ENCODE measurements at places on chromosomes 2 and 18.

DNA sequence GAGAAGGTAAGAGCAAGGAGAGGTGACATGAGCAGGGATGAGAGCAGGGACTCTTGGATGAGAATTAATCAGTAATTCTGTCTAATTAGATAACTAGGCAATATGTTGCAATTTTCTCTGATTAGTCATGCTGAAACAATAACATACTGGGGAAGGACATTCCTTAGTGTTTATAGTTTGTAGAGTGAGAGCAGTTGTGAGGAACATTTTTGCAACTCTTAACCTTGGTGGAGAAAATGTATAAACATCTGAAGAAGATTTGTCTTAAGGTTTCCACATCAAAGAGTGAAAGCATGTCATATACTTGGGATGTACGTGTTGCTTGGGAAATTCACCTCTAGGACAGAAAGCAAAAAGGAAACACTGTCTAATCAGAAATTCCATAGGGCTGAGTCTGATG, 955.4 kb upstream of the FANCL start:
- no peak for DNase-seq

DNA sequence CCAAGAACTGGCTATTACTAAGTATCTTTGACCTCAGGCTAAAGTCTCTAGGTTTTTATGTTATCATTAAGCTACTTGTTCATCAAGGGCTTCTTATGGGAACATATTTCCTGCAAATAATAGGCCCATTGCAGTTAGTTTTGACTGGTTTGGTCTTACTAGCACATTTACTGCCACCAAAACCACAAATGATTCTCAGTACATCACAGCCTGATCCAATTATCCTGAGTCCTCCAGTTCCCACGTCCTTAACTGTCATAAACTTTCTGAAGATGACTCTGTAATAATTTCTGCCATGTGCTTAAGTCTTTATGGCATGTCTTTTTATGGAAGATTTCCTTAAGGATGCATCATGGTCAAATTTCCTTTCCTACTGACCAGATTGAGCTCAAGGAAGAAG, 123.3 kb upstream of the TANK start:
- DNase-seq, result no peak

DNA sequence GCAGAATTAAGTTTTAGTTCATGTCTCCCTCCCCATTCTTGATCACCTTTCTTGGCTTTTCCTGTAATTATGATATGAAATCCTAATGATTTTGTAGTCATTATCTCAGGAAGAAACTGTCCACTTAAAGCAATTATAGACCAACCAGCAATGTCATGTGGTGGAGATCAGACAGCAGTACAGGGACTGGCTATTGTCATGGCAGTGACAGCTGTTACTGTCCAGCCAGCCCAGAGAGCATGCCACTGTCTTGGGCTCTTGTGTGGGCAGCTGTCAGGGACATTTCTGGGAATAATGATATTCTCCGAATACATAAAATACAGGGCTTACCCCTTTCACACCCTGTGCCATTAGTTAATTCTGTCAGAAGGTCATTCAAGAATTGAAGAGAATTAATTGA, 355.3 kb upstream of the RAB12 start:
- DNase-seq, result no peak

- DNase-seq, result no peak
Measured at GRCh38 chr2:69890881-69891280, 2.9 kb upstream of the SNRNP27 start.

DNA sequence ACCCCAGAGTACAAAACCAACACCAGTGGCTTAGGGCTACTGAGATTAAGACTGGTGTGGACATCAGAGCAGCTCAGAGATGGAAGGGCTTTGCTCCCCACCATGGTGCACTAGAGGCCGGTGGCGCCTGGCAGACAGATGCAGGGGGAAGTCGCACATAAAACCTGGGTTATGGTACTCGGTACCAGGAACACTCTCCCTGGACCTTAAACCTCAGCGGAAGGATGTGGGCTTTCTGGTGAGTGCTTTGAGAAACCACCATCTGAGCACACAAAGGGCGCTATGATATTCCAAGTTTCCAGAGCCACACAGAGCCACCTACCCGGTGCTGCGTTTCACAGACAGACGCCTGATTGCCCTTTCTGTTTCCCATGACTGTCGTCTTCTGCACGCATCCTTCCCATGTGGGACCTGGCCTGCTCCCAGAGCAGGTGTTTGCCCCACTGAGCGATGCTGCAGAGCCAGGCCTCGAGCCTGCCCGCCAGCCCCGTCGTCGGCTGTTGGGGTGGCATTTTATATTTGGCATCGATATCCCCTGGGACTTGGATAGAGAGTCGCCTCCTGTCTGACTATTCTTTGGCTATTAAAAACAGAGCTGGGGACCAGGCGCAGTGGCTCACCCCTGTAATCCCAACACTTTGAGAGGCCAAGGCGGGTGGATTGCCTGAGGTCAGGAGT, 89.5 kb upstream of the ODC1 start:
- no peak for DNase-seq

DNA sequence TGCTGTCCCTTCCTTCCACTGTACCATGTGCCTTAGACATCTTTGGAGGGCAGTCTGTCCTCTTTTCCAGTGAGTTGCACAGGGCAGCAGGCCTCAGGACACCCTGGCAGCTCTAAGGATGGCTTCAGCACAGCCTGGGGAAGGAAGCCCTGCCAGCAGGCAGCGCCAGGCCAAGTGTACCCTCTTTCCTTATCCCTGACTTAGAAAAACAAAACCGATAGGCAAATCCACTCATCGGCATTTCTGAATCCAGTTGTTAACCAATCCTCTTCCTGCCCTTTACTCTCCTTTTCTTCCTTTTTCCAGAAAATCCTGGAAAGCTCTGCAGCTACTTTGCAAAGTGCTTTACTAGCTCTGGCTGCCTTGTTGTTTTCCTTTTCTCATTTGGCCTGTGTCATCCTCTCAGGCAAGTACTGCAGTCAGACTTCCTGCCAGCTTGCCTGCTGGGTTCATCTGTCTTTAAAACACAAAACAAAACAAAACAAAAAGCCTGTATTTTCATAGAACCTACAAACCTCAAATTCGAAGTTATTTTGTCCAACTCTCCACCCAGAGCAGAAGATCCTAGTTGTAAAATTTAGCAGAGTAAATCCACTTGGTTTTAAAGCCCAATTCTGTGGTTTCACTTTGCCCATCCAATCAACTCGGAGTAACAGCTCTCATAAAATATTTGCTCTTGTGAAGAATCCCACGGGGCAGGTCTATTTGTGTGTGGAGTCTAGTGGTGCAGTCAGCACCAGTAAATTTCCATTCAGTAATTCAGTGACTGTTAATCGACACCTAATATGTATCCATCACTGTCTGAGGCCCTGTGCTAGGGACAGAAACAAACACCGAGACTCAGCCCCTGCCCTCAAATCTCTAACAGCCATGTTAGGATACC, 45.2 kb downstream of the PCBP1 start:
- DNase-seq, result peak; percentile 77

- no peak for DNase-seq
Measured at GRCh38 chr2:104388296-104388695, 465.6 kb upstream of the POU3F3 start.

DNA sequence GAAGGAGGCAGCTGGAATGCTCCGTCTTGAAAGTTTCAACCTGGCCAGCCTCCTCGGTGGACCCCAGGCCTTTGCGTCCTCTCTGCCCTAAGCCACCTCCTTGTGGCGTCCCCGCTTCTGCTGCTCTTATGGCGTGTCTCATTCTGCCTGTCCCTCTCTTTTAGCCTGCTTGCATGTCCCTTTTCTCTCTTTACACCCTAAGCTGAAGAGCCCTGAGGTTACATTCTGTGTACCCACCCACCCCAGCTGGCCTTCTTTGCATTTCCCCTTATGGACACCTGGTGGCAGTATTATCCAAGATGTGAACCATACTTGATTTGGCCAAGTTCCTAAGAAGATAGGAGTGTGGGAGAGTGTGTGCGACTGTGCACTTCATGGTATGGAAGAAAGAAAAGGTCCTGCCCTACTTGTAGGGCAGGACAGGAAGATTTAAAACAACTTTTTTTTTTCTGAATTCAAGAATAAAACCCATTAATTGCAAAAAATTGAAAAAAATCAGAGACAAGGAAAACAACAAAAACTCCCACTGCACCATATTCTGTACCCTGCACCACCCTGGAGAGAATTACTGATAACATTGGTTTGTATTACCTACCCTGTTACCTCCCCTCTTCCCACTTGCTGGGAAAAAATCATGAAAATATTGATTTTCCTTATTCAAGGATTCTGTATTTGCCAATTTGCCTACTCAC, 77.4 kb downstream of the DYSF start:
- DNase-seq, result peak; percentile 30

- DNase-seq, result no peak
Measured at GRCh38 chr2:78780864-78781583, 244.5 kb upstream of the REG3G start.

- DNase-seq, result no peak
Measured at GRCh38 chr18:22084547-22084946, 84.8 kb upstream of the GATA6 start.

- DNase-seq, result peak; percentile 32
Measured at GRCh38 chr2:43228756-43229659, 2.6 kb upstream of the ZFP36L2 start.

DNA sequence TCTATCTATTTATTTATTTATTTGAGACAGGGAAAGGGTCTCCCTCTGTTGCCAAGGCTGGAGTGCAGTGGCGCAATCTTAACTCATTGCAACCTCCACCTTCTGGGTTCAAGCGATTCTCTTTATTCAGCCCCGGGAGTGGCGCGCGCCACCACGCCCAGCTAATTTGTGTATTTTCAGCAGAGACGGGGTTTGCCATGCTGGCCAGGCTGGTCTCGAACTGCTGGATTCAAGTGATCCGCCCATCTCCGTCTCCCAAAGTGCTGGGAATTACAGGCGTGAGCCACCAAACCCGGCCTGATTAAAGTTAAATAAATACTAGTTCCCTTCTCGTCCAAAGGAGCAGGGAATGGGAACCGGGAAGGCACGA, 4.2 kb upstream of the CTDSP1 start:
- no peak for DNase-seq

GRCh38 chr2:170695521-170696410, 19.4 kb upstream of the SP5 start:
- DNase-seq, result no peak

GRCh38 chr2:213861638-213862037, 549.2 kb upstream of the VWC2L start:
- DNase-seq, result no peak

GRCh38 chr2:12262681-12263436, 453.9 kb upstream of the TRIB2 start:
- DNase-seq, result no peak

GRCh38 chr2:39217192-39217550, 26.6 kb downstream of the CDKL4 start:
- DNase-seq, result no peak

DNA sequence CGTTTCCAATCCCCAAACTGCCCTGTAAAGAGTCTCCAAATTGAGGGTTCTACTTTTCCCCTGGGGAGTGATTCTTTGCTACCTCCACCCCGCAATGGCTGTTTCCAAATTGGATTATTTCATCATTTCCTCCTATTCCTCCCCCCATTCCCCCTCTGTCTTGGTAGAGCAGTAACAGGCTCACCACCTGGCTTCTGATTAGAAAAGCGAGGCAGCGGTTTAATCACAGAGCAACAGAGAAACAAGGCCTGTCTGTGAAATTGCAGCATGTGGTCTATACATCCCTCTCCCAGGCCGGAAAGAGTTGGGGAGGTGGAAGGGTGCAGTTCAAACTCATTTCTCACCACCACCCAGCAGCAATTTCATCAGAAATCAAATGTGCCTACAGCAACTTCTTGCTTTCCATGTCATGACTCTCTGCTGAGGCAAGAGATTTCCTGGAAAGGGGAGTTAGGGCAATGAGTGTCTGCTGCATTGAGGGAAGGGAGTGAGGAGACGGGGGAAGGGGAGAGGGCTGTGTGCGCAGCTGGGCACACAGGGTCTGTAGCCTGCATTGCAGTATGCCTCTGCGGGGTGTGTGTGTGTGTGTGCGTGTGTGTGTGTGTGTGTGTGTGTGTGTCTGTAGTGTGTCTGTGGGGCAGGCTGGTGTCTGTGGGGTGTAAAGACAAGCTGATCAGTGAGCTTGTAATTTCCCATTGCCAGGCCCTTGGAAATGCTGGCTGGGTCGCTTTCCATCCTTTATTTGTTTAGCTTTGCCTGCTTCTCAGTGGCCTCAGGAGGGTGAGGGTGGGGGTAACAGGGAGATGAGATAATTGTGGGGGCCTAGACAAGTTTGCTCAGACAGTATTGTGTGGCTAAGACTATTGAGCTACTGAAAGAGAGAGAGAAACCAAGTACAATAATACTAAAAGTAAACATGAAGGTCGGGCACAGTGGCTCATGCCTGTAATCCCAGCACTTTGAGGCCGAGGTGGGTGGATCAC, 13.5 kb upstream of the IGFBP2 start:
- no peak for DNase-seq

GRCh38 chr2:231632559-231633142, 40.0 kb downstream of the TEX44 start:
- DNase-seq, result no peak

DNA sequence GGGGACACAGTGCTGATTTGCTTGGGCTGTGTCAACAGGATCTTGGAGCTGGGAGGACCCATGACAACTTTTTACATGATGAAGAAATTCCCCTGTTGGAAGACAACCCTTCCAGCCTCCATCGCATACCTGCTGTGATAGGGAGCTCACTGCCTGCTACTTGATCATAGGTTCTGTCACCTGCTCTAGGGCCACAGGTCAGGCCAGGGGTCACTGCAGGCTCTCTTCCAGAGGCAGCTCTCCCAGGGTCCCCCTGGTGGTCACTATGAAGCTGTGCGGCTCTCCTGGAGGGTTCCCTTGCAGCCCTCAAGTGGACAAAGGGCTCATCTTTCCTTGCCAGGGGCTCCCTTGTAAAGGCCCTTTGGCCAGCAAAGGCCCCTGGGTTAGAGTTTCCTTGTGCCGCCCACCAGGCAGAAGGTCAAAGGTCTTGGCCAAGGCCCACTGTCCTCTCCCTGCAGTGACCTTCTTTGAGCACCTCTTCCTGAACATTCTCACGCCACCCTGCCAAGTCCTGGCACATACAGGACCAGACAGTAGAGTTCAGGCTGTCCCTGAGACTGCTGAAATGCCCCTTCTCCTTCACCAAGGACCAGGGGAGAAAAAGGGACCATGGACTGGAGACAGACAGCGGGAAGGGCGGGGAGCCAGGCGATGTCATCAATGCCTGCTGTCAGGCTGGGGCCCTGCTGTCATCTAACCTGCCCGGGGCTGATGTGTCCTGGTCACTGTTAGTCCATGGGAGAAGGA, 345.1 kb downstream of the DYSF start:
- peak; percentile 10 for DNase-seq

GRCh38 chr2:238339814-238340213, 19.5 kb downstream of the TRAF3IP1 start:
- DNase-seq, result no peak

- no peak for DNase-seq
Measured at GRCh38 chr18:60377778-60378469, 5.3 kb upstream of the MC4R start.

GRCh38 chr2:177117755-177118154, 94.8 kb upstream of the HNRNPA3 start:
- no peak for DNase-seq

- no peak for DNase-seq
Measured at GRCh38 chr2:56267415-56267788, 83.6 kb downstream of the CCDC85A start.

GRCh38 chr18:63578357-63578958, 8.7 kb upstream of the SERPINB13 start:
- peak; percentile 12 for DNase-seq

GRCh38 chr2:240584486-240585031, 2.0 kb upstream of the CAPN10 start:
- DNase-seq, result peak; percentile 73

GRCh38 chr2:196783431-196784094, 15.9 kb downstream of the GTF3C3 start:
- DNase-seq, result no peak

- no peak for DNase-seq
Measured at GRCh38 chr2:10466801-10467200, 18.7 kb upstream of the ODC1 start.

- DNase-seq, result no peak
Measured at GRCh38 chr2:200350850-200351285, 44.4 kb downstream of the SPATS2L start.
